ENCODE measurements at places on chromosomes 7 and 10.

DNA sequence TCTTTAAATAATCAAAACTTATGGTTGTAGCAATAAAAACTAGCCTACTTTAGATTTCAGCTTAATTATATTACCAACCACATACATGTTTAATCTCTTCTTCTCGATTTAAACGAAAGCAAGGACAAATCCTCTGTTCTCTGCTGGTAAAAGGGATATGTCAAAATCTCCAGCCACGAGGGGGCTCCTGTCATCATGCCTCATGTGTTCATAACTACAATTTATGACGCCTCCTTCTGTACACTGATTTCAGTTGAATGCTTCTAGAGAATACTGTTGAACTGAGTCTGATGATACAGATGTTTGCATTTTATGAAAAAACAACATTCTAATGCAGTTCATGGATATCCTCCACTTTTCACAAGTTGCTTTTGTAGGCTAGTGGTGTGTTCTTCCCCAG, 220.0 kb upstream of the DPP6 start:
- DNase-seq = no peak

DNA sequence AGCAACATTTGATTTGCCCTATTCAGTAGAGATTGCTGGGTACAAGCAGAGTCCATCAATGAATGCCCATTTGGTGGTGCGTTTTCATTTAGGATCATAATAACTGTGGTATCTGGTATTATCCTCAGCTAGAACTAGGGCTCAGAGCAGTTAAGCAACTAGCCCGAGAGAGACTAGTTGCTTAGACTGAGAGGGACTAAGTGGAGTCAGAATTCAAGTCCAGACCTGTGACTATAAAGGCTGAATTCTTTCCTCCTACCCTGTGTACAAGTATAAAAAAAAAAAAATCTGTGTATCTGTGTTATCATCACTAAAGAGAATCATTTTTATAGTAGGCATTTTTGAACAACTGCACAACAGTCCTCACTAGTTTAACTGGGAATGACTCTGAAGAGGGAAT, 45.3 kb upstream of the DKK1 start:
- no peak for DNase-seq

- DNase-seq = no peak
Measured at GRCh38 chr7:142889816-142890215, 4.3 kb upstream of the TRPV6 start.

DNA sequence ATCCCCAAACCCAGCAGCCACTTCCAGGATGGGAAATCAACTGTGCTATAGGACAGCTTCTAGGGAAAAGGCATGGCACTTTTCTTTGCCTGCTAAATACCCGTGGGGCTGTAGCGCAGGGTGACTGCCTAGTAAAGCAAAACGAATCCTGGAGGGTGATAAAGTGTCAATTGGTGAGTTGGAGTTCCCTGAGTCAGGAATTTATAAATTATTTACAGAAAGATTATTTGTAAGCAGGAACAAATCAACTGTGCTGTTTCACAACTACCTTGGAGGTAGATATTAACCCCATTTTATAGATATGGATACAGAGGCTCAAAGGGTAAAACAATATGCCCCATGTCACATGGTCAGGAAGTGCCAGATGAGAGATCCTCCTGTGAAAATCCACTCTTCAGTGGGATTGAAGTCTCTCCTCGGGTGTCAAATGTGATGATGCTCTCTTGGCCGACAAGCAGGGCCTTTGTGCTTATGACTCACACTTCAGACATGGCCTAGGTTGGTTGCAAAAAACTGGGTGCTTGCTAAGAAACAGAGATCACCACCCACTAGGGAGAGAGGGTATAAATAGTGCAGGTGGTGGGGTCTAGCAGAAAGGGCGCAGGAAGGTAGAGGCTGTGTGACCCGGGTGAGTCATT, 383.2 kb upstream of the ZMIZ1 start:
- DNase-seq = no peak

- no peak for DNase-seq
Measured at GRCh38 chr10:4252701-4253100, 467.7 kb upstream of the KLF6 start.

DNA sequence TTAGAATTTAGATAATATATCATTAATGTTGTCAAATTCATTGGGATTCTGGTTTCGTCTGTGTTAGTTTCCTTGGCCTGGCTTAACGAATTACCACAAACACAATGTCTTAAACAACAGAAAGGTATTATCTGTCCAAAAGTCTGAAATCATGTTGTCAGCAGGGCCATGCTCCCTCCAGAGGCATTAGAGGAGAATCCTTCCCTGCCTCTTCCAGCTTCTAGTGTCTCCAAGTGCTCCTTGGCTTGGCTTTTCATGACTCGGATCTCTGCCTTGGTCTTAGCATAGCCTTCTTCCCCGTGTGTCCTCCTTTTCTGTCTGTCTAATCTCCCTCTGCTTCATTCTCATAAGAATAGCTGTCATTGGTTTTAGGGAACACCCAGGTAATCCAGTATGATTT, 482.5 kb downstream of the SEMA3D start:
- DNase-seq = no peak

DNA sequence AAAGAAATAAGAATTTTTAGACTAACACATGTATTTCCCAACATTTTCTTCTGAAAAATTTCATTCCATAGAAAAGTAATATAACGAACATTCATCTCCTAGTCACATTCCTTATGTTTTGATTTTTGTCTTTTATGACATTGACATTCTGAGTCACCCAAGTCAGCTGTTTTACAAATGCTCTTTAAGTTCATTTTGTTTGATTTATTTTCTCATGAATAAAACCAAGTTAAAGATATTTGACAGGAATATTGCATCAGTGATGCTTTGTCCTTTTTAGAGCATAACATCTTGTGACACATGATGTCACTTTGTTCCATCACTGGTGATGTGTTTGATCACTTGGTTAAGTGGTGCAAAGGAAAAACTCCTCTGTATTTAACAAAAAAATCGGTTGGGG, 48.4 kb downstream of the HGF start:
- DNase-seq = no peak

- no peak for DNase-seq
Measured at GRCh38 chr10:121567569-121567968, 30.7 kb downstream of the FGFR2 start.

DNA sequence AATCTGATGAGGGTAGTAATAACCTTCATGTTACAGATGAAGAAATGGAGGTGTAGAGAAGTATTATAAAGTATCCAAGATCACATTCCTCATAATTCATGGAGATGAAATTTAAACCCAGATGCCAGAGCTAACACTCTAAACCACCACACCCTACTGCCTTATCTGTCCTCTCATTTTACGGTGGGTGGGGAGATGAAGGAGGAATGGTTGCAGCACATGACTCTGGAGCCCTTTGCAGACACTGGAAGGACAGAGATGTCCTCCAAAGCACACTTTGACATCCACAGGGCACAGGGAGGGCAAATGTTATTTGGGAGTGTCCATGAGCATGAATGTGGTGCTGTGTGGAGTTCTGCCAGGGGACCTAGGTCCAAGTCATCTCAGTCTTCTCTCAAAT, 1.1 kb downstream of the PLEKHS1 start:
- no peak for DNase-seq

- DNase-seq = no peak
Measured at GRCh38 chr10:3853547-3854303, 68.7 kb upstream of the KLF6 start.

DNA sequence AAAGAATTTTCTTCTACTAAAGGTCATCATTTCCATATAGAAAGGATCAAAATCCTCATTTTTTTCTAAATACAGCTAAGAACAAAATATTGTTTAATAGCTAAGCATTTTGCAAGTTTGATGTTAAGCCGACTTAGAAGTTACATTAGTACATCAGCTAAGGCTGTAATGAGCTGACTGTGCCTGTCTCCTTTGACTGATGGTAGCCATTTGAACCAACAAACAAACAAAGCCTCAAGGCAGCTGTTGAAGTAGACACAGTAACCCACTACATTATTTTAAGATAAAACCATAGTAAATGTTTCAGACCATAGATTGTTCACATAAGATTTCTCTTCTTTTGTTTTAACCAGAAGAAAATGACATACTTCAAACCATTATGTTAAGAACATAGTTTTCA, 210.9 kb upstream of the VSTM2A start:
- DNase-seq = no peak

GRCh38 chr10:122864901-122865300, 14.5 kb downstream of the FAM24B start:
- no peak for DNase-seq

DNA sequence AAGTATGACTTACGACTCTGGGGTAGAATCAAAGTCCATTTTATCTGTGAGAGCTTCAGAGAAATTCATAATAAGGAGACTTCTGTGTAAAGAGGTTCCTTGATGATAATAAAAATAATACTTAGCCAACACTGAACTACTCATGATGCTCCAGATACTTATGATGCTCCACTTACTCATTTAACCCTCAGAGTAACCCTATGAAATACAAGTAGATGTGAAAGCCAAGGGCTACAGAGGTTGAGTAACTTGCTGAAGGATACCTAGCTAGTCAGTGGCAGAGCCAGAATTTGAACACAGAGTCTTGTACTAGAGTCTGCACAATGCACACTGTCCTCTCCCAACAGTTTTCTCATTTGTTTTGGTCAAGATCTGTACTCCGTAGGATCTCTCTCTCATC, 89.5 kb downstream of the HECW1 start:
- DNase-seq = no peak

- no peak for DNase-seq
Measured at GRCh38 chr7:74320645-74321221, 31.5 kb downstream of the CLIP2 start.

- no peak for DNase-seq
Measured at GRCh38 chr7:149459540-149460452, 1.1 kb downstream of the ZNF777 start.

DNA sequence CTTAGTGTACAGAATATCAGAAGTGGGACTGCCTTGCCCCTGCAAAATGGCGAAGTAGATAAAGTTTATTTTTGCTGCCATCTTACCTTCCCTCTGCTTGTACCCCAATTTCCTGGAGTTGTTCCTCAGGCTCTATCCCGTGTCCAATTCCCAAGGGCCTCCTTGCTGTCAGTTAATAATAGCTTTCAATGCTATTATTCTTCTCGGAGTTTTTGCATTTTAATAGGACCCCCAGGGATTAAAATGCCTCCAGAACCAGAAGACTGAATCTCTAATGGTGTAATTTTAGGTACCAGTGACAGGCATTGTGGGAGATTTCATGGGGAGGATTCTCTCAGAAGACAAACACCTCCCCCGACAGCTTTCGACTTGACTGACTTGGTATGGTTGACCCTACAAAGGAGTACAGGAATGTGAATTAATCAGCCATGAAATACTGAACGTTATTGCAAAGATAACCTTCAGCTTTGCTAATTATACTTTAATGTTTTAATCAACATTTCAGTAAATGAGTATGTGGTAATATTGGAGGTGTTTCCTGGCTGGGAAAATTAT, 75.2 kb downstream of the ZNF22 start:
- DNase-seq = no peak

DNA sequence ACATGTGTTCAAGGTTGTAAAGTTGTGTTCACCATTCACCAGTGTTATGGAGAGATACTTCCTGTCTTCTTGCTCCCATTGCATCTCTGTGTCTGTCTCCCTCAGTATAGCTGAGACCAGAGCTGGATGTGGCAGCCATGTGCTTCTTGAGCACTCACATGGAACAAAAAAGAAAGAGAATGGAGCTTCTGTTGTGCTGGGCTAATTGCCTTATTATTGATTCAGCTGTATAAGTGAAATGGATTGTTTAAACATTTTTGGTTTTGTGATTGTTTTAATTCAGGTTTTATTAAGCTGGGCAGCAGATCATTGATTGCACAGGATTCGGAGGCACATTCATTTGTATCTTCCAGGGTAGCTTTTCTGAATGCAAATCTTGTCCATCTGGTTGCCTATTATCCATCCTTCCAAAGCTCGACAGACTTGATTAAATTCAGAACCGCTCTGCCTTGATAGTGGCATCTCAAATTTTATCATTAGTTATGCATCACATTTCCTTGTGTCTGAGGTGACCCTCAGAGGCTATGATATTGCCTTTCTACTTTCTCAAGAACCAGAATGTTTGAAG, 119.9 kb downstream of the CCNY start:
- DNase-seq = no peak

- no peak for DNase-seq
Measured at GRCh38 chr10:29030900-29031299, 258.0 kb upstream of the LYZL1 start.

DNA sequence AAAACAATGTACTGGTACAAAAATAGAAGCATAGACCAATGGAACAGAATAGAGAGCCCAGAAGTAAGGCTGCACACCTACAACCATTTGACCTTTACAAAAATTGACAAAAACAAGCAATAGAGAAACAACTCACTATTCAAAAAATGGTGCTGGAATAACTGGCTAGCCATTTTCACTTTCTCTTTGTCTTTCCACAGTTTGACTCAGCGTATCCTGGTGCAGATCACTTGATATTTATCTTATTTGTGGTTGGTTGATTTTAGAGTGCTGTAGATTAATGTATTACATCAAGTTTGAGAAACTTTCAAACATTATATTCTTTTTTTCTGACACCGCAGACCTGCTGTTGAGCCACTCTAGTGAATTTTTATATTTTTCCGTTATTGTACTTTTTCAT, 381.4 kb downstream of the DGKB start:
- DNase-seq = no peak

GRCh38 chr10:37490266-37490665, 364.9 kb downstream of the ANKRD30A start:
- DNase-seq = no peak
